ENCODE measurements at places on chromosomes 2 and 18. TPM values are rescaled to one million over a fixed set of nuclear protein-coding genes. Genes with fewer than 3 reads are reported as not detected.

GRCh38 chr2:192194265-192194865 lies 368 bp downstream of the TMEFF2 start:
- peak; percentile 78 for DNase-seq

- no peak for DNase-seq
Measured at GRCh38 chr2:66803726-66804125, 368.8 kb downstream of the MEIS1 start.

DNA sequence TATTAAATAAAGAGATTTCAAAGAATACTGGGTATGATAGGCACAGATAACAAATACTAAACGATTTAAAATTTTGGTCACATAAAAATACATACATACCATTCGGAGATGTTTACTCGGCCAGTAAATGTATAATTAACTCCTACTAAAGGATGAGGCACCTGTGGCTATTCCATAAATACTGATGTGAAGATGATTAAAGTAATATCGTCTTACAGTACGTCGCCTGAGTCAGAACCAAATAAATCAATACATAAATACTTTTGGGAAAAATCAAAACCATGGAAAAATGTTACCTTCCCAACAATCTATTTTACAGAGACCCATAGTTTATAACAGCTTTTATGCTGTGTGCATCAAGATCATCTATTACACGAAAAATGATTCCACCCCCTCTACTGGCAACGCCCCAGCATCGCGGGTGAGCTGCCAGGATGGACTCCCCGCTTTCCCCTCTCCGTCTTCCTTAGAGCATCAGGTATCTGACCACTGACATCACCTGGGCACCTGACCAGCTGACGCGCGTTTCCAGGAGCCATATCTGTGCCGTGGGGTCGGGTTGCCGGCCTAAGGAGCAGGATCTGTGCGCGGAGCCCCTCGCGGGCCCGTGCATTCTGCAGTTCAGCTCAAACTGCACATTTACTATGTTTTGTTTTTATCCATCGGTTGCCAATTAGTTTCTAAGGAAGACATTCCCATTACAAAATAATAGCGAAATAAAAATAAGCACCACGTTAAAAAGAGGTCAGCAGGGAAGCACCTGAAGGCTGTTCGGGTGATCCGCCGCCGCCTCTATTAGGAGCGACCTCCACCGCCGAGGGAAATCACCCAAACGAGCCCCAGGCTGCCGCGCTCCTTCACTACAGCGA lies 901 bp downstream of the ICA1L start:
- peak; percentile 84 for DNase-seq

DNA sequence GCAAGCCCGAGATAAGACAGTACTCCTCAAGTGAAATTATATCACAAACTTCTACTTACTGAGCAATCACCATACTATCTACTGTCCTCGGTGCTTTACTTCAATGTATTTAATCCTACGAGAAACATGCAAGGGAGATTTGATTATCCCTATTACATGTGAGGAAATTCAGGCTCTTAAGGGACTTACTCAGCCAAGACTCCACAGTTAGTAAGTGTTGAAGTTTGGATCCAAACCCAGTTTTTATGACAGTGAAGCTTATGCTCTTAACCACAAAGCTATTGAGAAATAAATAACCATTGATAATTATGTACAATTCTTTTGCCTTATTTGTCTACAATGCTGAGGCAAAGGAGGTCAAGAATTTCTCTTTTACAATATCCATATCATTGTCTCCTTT lies 672.9 kb upstream of the ACVR2A start:
- no peak for DNase-seq

The TEX44 gene
- not detected for total RNA-seq

The SERPINB12 gene
- total RNA-seq, result not detected

- DNase-seq, result no peak
Measured at GRCh38 chr2:197189426-197190099, 121.0 kb downstream of the ANKRD44 start.

GRCh38 chr18:69956665-69957620 lies 9.3 kb upstream of the CD226 start:
- DNase-seq, result no peak

DNA sequence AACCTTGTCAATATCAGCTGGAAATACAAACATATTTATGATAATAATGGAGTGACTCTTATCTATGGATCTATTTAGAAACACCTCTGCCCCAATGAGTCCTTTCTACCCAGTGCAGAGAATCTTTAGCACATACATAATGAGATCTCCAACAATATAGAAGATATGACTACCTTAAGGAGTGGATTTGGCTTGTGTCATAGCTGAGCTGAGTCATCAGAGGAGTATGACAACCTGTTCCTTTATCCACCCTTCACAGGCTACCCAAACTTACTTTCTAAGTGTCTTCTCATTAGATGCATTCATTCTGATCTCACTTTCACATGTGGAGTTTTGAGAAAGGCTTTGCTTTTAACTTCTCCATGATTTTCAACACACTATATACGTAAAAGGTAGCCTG lies 1218.9 kb downstream of the DSC3 start:
- no peak for DNase-seq

- DNase-seq, result no peak
Measured at GRCh38 chr2:211900518-211900917, 638.1 kb downstream of the ERBB4 start.

- DNase-seq, result no peak
Measured at GRCh38 chr2:41966431-41966893, 81.4 kb upstream of the PKDCC start.

DNA sequence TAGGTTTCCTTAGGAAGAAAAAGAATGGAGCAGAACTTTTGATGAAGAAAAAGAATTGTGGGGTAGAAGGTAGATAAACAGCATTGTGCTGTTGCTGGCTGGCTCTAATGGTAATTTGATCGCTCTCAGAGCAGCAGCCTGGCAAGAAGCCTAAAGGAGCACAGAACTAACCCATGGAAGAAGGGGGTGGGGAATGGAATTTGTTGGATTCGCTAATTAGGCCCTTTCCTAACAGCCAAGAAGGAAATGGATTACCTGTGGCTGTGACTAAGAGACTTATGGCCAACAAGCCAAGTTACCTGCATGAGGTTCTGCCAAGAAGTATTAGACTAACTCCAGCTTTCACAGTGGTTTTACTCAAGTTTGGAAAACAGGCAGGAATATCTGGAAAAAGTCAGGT lies 210.6 kb downstream of the IKZF2 start:
- no peak for DNase-seq

The RPIA gene
- total RNA-seq, result 31.9 TPM

The FRZB gene
- 48.4 TPM for total RNA-seq

DNA sequence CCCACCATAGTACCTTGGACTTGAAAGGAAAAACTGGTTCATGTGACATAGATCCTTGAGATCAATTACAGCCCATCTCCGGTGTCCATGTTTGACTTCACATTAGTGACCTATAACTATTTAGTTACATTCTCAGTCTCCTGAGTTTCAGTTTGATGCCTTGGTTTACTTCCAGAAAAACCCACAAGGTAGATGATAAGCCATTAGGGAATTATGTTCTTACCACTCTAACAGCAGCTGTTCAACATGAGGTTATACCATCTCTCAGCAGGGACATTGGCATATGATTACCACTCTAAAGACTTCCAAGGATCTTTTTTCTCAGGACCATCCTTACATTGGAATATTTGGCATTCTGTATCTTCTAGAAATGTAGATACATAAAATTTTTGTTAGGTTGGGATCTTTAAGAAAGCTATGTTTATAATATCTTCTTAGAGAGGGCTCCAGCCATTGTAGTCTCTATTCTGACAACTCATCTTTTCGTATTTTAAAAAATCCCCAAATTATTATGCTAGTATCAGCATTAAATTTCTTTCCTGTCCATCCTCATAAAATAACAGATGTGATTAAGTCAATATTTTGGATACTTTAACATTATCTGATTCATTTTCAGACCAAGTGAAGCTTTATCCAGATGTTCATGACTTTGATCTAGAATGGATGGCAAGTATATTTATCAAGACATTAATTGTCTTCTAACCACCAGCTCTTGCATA lies 258.9 kb downstream of the RDH14 start:
- no peak for DNase-seq

The CRYGD gene
- not detected for total RNA-seq

GRCh38 chr2:191538334-191538903 lies 139.5 kb upstream of the NABP1 start:
- no peak for DNase-seq

Measured in spleen (tissue), 13 donors.